ENCODE measurements at places on chromosomes 7 and 10.

- no peak for DNase-seq
These were observed 12.0 kb downstream of the YWHAG start for GRCh38 chr7:76346778-76347177.

DNA sequence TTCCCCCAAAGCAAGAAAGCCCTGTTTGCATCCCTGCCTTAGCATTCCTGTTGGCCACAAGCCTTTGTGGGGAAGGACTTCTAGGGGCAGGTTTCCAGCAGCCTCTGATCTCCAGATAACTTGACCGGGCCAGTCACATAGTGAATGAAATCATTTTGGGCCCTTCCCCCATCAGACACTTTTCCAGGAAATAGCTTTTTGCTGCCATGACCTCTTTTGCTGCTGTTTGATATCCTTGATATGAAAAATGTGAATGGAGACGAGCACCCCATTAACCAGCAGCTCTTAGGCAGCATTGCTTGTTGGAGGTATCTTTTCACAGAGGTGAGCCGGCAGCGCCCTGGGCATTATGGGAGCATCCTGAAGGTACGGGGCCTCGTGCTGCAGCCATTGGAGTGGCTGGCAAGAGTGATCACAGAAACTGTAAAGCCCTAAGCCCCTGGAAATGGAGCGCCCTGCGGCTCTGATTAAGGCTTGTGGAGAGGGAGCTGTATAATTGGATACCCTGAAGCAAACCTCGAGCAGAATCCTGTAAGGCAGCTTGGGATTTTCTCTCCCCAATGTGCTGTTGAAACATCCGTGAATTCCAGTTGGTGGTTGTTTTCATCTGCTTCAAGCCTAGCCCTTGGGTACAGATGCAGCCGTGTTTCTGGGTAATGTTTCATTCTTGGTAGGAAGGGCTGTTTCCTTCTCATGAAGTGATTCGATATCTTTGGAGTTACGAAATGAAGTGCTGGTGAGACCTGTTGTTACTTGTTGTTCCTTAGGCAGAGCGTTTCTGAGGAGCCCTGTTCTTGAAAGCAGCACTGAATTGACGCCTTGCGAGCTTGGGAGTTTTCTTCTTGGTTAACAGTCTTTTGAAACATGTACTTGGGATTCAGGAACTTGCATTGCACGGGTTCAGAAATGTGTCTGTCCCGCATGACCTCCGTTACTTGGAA lies 179.0 kb downstream of the PTEN start:
- no peak for DNase-seq

- no peak for DNase-seq
These were observed 78.1 kb upstream of the STRIP2 start for GRCh38 chr7:129356176-129356575.

GRCh38 chr7:1065585-1066241 lies 21.4 kb downstream of the GPR146 start:
- peak; percentile 72 for DNase-seq

DNA sequence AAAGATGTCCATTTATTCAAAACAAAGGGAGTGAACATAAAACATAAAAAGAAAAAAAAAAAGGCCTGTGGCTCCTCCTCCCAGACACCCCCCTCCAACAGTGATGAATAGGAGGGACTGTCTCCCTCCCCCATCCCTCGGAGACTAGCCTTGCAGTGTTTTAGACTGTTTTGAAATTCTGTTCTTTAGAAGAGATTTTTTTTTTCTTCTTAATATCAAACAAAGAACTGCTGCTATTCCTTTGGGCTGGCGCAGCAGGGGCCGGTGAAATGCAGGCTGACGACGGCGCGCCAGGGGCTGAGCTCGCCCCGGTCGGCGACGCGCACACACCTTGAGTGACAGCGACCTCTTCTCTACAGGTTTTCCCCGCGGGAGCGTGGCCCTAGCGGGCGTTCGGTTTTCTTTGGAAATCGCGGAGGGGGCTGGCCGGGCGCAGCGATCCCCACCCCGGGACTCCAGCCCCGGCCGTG lies at the start of gene LANCL2:
TSS of gene LANCL2 (plus strand) at position 133 of the 470 bp plus-strand sequence. CDS start 689 bp downstream, outside the sequence.
- DNase-seq, result no peak

- DNase-seq, result no peak
These were observed 153.8 kb downstream of the PRKG1 start for GRCh38 chr10:51227897-51228713.

GRCh38 chr10:89940076-89940475 lies 238.7 kb downstream of the KIF20B start:
- no peak for DNase-seq

DNA sequence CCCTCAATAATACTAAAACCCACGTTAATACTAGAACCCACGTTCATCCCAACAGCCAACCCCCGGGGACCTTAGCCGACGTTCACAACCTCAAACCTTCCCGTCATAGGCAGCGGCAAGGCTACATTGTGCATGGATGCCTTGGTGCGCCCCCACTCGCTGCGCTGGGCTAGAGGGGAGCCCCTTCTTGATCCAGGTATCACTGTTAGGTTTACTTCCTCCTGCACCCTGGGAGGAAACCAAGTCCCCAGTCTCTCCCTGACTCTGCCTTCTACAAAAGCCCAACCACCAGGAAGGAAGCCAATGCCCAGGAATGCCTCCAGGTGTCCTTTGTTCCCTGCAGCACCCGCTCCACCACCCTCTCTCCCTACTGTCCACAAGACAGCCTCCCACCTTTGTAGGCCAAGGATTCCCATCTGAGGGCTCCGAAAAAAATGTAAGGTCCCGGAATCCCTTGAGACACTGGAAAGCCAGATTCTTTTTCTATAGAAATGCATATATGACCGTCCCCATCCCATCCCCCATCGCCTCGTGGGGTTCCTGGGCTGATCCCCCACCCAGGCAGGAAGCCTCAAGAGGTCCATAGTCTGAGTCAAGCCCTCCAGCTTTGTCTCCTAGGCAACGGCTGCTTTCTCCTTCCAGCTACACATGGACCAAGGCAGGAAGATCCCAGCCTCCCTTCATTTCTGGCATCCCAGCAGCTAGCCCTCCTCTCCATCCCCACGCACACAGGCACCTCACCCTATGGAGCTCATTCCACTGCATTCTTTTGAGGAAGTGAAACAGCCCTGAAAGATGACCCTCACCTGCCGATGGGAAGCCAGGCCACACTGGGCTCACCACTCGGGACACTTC lies 25.2 kb downstream of the CTBP2 start:
- no peak for DNase-seq

DNA sequence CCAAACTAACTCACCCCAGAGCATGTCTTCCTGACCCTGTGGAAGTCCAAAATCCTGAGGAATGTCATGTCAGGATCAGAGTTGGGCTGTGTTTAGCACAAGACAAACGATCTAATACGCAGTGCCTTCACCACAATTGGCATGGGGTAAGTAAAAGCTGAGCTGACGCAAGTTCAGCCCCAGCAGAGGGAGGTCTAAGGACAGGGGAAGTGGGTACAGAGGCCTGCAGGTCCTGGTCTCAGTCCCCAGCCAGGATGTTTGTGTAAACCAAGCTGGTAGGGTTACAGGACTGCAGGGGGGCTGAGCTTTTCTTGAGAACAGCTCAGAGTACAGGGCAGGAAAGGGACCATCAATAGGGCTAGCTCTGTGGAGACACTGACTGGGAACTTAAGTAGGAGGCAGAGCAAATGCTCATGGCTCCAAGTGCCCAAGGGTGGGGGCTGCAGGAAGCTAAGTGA lies 5.3 kb upstream of the KCNIP2 start:
- no peak for DNase-seq

GRCh38 chr10:112963835-112964234 lies 13.8 kb downstream of the TCF7L2 start:
- no peak for DNase-seq

DNA sequence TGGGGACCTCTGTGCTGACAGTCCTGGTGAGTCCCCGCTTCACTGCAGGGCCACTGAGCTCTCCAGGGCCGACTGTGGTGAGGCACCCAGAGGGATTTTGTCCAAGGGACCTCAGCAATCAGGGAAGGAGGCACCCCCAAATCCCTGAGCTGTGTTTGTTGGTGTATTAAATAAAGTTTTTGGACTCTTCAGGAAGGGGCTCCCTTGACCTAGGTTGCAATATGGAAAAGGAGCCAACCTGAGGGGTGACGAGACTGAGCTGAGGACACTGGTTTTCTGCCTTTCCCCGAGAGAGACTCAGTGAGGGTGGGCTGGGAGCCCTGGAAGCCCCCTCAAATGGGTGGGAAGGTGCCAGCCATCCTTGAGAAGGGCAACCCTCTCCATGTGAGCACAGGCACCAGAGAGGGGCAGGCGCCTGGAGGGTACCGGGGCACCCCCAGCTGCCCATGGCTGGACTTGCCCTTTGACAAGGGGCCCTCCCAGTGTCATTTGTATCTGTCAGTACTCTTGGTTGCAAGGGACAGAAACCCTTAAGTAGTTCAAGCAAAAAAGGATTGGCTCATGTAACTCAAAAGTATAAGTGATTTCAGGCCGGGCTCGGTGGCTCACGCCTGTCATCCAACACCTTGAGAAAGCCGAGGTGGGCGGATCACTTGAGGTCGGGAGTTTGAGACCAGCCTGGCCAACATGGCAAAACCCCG lies 72.8 kb downstream of the C10orf105 start:
- DNase-seq, result no peak

- DNase-seq, result peak; percentile 65
These were observed 10.7 kb downstream of the PSAP start for GRCh38 chr10:71840177-71840957.

DNA sequence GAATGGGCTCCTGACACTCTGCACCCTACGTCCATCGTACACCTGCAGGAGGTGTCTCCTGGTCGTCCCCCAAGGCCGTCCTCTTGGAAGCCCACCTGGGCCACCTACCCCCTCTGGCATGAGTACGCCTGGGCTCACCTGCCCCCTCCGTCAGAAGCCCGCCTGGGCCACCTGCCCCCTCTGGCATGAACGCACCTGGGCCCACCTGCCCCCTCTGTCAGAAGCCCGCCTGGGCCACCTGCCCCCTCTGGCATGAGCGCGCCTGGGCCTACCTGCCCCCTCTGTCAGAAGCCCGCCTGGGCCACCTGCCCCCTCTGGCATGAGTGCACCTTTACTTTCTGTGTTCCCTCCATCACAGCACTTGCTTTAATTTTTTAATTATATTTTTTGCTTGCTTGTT lies 401.2 kb downstream of the PTPRN2 start:
- no peak for DNase-seq

DNA sequence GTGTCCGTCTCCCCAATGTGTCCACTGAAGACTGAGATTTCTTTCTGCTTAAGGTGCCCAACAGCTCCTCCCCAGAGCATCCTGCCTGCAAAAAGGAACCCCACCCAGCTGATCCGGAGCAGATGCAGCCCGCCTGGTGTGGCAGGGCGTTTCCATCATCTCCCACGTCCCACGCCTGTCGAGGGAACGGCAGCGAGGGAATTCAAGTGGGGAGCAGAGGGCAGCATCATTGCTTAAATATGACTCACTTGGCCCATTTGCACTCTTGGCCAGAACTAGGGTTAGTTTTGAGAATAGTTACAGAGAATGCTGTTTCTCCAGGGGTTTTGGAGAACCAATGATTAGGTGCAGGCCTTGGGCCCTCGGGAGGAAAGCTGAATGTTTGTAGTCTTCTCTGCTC lies 20.8 kb downstream of the VWA2 start:
- no peak for DNase-seq

DNA sequence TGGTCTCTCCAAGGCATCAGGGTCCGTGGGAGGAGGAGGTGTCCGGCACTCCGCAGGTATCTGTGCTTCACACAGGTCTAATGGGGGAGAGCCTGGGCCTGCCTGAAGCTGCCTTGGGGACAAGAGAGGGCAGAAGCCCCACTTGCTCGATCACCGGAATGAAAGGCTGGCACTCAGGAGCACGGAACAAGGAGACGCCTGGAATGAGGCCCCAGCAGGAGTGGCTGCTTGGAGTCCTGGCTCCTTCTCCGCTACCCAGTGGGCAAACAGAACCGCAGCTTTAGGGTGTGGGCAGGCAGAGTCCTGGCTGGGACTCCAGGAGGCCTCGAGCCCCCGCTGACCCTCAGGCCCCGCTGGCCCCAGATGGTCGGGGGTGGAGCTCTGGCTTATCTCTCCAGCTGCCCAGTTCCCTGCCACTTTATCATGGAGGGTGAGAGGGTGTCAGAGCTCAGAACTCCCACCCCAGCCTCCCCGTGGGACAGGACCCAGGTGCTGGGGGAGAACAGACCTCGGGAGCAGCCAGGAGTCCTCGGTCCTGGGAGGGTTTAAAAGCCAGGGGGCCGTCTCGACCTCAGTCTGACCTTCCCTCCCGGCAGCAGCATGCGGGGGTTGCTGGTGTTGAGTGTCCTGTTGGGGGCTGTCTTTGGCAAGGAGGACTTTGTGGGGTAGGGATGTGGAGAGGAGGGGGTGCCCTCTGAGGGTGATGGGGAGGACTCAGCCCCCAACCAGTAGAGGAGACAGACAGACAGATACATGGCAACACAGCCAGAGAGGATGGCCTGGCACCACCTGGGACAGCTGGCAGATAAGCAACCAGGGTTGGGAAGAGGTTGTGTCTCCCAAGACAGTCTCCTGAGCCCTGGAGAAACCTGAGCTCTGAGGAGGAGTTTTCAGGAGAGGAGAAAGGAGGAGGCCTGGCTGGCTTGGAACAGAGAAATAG lies at the start of gene CPA1:
TSS of gene CPA1 (plus strand) at position 574 of the 940 bp plus-strand sequence. CDS start at position 601, 27 bp downstream.
- DNase-seq, result no peak

DNA sequence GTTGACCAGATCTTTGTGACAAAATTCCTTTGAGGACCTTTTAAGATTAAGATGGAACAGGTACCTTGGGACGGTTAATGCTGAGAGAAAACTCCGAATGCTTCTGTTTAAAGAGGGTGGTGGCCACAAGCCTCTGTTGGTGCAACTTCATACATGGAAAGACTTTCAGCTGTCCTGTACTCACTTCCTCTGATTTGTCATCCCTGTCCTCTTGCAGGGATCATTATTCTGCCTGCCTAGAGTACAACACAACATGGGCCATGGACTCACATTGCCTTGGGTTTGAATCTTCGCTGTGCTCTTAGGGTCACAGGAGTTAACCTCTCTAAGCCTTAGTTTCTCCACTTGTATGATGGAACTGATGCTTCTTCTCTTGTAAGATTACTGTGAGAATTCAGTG lies 75.1 kb downstream of the ENTPD1 start:
- no peak for DNase-seq

DNA sequence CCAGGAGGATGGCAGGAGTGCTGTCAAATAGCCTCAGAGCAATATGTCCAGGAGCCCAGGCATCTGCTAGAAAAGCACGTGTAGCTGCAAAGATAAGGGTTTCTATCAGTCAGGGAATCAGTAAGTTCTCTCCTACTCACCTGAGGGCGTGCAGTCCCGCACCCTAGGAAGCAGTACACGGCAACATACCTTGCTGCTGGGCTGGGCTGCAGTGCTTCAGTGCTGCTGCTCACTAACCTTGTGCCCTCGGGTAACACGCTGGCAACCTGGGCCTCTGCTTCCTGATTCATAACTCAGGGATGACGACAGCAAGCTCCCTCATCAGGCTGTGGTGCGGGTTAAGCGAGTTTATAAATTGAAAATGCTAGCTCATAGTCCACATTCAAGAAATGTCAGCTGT lies 29.5 kb upstream of the CCNY start:
- DNase-seq, result peak; percentile 23

- no peak for DNase-seq
These were observed 509.8 kb downstream of the SUGCT start for GRCh38 chr7:40644454-40645188.

- DNase-seq, result no peak
These were observed 11.5 kb downstream of the GSAP start for GRCh38 chr7:77404641-77405040.

DNA sequence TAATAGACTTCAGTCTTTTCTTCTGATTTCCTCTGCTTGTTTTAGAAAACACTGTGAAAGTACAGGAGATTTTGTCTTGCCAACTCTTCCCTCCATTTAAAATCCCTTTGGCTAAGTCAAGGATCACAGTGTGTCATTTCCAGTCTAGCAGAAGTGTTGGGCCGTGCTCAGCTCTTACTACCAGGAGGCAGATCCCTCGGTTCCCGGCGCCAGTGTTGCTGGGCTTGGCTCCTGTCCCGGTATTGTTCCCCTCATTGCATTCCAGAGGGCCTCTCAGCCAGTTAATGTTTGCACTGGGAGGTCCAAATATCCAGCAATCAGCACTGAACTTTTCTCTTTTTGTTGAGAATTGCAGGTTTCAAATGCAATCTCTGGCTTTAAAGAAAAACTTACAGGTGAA lies 612.1 kb upstream of the MGMT start:
- no peak for DNase-seq
